CMK (cell line): ENCODE measurements at places on chromosomes 16 and 17.

DNA sequence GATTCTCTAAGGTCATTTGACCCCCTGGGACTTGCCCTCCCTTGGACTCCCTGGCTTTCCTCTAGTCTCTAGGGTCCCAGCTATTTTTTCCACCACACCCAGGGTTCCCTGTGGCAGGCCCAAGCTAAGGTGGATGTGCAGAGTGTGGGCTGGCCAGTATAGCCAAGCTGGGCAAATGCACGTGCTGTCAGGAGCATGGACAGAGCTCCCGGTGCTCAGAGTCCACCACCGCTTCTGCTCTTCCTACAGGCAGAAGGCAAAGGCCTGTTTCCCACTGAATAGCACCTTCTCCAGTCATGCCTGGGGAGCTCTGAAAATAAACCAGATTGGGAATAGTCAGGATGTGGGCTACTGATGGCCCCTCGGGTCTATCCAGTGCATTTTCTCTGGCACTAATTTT, 53.3 kb downstream of the GNAO1 start:
- DNase-seq = no peak

GRCh38 chr17:43601280-43602039, 55.3 kb upstream of the ETV4 start:
- no peak for DNase-seq

DNA sequence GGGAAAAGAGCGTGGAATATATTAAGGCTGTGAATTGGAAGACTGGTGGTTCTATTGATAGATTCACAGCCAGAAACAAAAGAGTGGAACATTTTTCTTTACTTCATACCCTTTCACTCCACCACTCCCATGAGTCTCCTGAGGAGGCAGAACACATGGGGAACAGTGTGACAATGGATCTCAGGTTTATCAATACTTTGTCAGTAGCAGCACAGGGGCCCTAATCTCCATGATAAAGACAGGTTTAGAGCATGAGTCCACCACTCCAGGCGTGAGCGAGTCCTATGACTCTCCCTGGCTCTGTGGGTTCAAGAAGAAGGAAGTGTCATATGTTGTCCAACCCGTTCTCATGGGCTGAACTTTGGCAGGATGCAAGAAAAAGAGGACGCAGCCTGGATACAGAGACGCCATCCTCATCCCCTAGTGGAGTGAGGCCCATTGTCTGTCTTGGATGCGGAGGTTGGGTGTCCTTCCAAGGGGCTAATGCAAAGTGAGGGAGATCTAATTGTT, 361.2 kb downstream of the TMEM114 start:
- DNase-seq = no peak

GRCh38 chr17:73650140-73650539, 5.9 kb upstream of the SDK2 start:
- no peak for DNase-seq

DNA sequence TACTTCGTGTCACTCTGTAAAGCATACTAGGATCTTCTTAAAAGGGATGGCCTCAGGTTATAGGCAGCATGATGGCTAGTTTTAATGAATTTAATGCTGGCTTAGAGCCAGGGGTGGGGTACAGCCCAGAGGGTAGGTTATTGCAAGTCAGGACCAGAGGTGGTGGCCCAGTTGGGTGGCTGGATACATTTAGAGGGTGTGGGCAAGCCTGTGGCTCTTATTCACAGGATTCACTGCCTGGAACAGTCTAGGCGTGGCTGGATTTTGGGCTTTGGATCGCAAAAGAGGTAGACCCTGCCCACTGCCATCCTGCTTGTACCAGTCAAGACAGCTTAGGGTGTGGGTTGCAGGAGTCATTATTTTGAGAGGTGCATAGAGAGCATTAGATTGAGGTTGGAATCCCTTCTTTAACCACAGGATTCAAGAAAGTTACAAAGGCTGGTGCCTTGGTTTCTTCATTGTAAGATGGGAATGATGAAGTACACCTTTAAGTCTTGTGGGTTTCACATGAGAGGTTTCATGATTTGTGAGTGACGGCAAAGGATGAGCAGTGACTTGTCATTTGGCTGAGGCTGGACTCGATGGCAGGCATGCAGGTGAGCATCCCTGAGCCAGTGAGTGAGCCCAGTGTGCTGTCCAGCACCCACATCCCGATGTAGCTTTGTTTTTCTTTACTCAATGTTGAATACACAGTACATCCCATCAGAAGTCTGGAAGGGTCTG, 85.2 kb downstream of the KSR1 start:
- no peak for DNase-seq

GRCh38 chr17:79945591-79946255, 89.9 kb downstream of the TBC1D16 start:
- no peak for DNase-seq
